ENCODE measurements at places on chromosomes 1 and 21.

- DNase-seq, result no peak
- no peaks in the 10 kb centered on the region for H3K4me1 ChIP-seq
- no peaks in the 10 kb centered on the region for H3K27me3 ChIP-seq
- H3K27ac ChIP-seq, result no peak overlapping the region
- H3K4me3 ChIP-seq, result no peak overlapping the region
These were observed 100.6 kb upstream of the RUNX1 start for GRCh38 chr21:35149698-35150097.

DNA sequence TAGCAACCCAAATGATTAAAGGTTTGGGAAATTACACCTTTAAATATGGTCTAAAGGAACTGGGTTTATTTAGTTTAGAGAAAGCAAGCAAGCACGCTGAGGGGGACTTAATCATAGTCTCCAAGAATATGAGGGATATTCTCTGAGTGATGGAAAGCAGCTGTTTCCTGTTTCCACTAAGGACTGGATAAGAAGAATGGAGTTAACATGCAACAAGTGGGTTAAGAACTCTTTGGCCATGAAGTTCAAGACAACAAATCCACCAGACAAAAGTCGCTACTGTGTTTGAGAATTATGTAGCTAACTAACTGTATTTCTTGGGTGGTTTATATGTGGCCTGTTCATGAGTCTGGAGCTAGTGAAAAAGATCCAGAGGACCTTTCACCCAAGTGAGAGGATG, 85.7 kb downstream of the TGFB2 start:
- no peak for DNase-seq
- no peak overlapping the region for H3K4me3 ChIP-seq
- no peak overlapping the region for H3K27ac ChIP-seq

GRCh38 chr1:76677416-76678405, 189.6 kb upstream of the ST6GALNAC5 start:
- no peak for DNase-seq
- H3K36me3 ChIP-seq, result no peaks in the 10 kb centered on the region
- no peak overlapping the region for H3K27ac ChIP-seq
- no peaks in the 10 kb centered on the region for H3K4me1 ChIP-seq

GRCh38 chr1:12177999-12178441, 11.2 kb downstream of the TNFRSF1B start:
- no peak for DNase-seq
- H3K4me3 ChIP-seq, result no peak overlapping the region
- no peaks in the 10 kb centered on the region for H3K36me3 ChIP-seq

DNA sequence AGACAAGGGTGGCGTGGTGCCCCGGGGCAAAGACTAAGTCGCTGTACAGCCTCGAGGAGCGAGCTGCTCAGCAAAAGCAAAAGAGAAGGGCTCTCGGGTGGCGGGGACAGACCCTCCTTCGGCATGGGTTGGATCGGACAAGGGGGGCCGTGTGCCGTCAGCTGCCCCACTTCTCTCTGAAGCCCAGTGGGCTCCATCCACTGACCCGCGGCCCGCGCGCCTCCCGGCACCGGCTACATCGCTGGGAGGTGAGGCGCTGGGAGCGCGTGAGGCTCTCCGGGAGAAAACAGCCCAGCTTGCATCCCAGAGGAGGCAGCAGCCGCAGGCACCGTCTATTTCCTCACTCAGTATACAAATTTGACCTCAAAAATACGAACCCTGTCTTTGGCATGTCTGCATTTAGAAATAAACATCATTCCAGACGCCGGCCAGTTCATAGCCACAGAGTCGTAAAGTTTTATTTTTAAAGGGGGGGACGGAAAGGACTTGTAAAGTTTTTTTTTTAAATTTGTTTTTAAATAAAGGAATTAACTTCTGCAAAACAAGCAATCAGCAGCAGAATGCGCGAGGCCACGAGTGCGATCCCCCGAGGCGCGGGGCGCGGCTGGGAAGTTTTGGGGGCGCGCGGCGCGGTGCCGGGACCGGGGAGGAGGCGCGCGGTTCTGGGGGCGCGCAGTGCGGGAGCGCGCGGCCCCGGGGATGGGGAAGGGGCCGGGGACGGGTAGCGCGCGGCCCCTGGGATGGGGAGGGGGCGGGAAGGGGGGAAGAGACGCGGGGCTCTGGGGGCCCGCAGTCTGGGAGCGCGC, 689 bp upstream of the GPR137B start:
- no peaks in the 10 kb centered on the region for H3K27me3 ChIP-seq
- DNase-seq, result peak; percentile 22
- H3K27ac ChIP-seq, result no peak overlapping the region

- no peak overlapping the region for H3K4me3 ChIP-seq
- no peak for DNase-seq
- H3K27me3 ChIP-seq, result no peaks in the 10 kb centered on the region
- H3K36me3 ChIP-seq, result no peaks in the 10 kb centered on the region
- H3K27ac ChIP-seq, result no peak overlapping the region
- no peaks in the 10 kb centered on the region for H3K4me1 ChIP-seq
These were observed 394.8 kb downstream of the PRDM2 start for GRCh38 chr1:14094611-14095400.

GRCh38 chr1:212471891-212472675, 39.4 kb downstream of the NENF start:
- no peak for DNase-seq
- H3K36me3 ChIP-seq, result no peaks in the 10 kb centered on the region
- no peak overlapping the region for H3K27ac ChIP-seq
- no peak overlapping the region for H3K4me3 ChIP-seq
- peaks cover 4% of the 10 kb centered on the region for H3K4me1 ChIP-seq

DNA sequence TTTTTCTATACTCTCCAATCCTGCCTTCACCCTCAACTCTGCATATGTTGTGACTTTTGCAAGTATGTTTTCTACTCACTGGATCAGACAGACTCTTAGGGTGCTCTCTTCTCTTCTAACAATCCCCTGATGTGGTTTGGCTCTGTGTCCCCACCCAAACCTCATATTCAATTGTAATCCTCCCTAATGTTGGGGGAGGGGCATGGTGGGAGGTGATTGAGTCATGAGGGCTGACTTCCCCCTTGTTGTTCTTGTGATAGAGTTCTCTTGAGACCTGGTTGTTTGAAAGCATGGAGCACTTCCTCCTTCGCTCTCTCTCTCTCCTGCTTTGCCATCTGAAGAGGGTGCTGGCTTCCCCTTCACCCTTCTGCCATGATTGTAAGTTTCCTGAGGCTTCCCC, 148.9 kb upstream of the IGSF21 start:
- no peak overlapping the region for H3K27ac ChIP-seq
- H3K27me3 ChIP-seq, result no peaks in the 10 kb centered on the region
- no peak overlapping the region for H3K4me3 ChIP-seq
- DNase-seq, result no peak
- no peaks in the 10 kb centered on the region for H3K36me3 ChIP-seq
- no peaks in the 10 kb centered on the region for H3K4me1 ChIP-seq

GRCh38 chr21:45592208-45592619, 50.0 kb upstream of the SLC19A1 start:
- DNase-seq, result no peak
- no peak overlapping the region for H3K4me3 ChIP-seq
- H3K27ac ChIP-seq, result no peak overlapping the region
- no peaks in the 10 kb centered on the region for H3K36me3 ChIP-seq
- H3K27me3 ChIP-seq, result no peaks in the 10 kb centered on the region

DNA sequence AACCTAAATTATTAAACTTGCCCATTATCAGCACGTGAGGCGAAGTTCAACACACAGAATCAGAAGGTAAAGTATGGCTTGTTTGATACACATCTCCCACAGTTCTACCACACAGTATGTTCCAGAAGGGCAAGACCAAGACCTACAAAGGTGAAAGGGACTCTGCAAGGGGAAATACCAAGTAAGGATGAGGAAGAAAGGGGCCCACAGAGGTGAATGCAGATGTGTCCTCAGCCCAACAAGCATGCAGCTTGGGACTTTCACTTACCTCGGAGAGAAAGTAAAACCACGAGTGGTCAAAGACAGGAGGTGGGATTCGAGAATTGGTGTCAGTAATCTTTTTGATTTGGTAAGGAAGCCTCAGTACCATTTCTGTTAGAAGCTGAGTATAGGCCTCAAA, 85.8 kb downstream of the UBR4 start:
- no peaks in the 10 kb centered on the region for H3K4me1 ChIP-seq
- DNase-seq, result no peak
- H3K36me3 ChIP-seq, result no peaks in the 10 kb centered on the region
- no peak overlapping the region for H3K4me3 ChIP-seq
- no peaks in the 10 kb centered on the region for H3K27me3 ChIP-seq
- no peak overlapping the region for H3K27ac ChIP-seq

- H3K4me1 ChIP-seq, result no peaks in the 10 kb centered on the region
- DNase-seq, result no peak
- no peaks in the 10 kb centered on the region for H3K36me3 ChIP-seq
- H3K27ac ChIP-seq, result no peak overlapping the region
These were observed 544 bp downstream of the ILDR2 start for GRCh38 chr1:166974647-166975345.

GRCh38 chr1:159339536-159339935, 37.4 kb downstream of the FCER1A start:
- H3K4me1 ChIP-seq, result no peaks in the 10 kb centered on the region
- H3K27ac ChIP-seq, result no peak overlapping the region
- no peak for DNase-seq
- H3K4me3 ChIP-seq, result no peak overlapping the region
- H3K27me3 ChIP-seq, result no peaks in the 10 kb centered on the region

- peaks cover 3% of the 10 kb centered on the region for H3K4me1 ChIP-seq
- DNase-seq, result no peak
- peaks cover 5% of the 10 kb centered on the region for H3K27me3 ChIP-seq
- no peaks in the 10 kb centered on the region for H3K36me3 ChIP-seq
These were observed 1.3 kb upstream of the BLACAT1 start for GRCh38 chr1:205456868-205457745.

- H3K4me3 ChIP-seq, result no peak overlapping the region
- H3K4me1 ChIP-seq, result no peaks in the 10 kb centered on the region
- H3K27me3 ChIP-seq, result no peaks in the 10 kb centered on the region
- H3K27ac ChIP-seq, result no peak overlapping the region
- no peak for DNase-seq
These were observed 119.3 kb upstream of the ATP1A1 start for GRCh38 chr1:116253566-116254382.

DNA sequence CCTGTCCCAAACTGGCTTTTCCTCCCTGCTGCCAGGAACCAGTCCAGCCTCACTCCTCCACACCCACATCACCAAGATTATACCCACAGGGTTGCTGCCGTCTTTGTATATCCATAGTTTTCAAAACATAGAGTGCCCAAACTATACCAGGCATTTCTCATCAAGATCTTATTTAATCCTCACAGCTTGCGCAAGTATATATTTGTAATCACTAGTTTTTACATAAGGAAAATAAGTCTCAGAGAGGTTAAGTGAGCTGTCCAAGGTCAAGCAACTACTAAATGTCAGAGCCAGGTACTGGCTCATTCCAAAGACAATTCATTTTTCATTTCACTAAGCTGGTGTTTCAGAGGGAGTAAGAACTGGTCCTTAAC, 34.9 kb upstream of the ZNF362 start:
- no peaks in the 10 kb centered on the region for H3K27me3 ChIP-seq
- peaks cover 3% of the 10 kb centered on the region for H3K4me1 ChIP-seq
- no peaks in the 10 kb centered on the region for H3K36me3 ChIP-seq
- no peak overlapping the region for H3K27ac ChIP-seq
- H3K4me3 ChIP-seq, result no peak overlapping the region
- DNase-seq, result no peak

GRCh38 chr21:29462479-29462878, 163.8 kb downstream of the BACH1 start:
- no peak overlapping the region for H3K4me3 ChIP-seq
- H3K4me1 ChIP-seq, result no peaks in the 10 kb centered on the region
- no peaks in the 10 kb centered on the region for H3K27me3 ChIP-seq
- DNase-seq, result no peak
- no peak overlapping the region for H3K27ac ChIP-seq
- H3K36me3 ChIP-seq, result no peaks in the 10 kb centered on the region

DNA sequence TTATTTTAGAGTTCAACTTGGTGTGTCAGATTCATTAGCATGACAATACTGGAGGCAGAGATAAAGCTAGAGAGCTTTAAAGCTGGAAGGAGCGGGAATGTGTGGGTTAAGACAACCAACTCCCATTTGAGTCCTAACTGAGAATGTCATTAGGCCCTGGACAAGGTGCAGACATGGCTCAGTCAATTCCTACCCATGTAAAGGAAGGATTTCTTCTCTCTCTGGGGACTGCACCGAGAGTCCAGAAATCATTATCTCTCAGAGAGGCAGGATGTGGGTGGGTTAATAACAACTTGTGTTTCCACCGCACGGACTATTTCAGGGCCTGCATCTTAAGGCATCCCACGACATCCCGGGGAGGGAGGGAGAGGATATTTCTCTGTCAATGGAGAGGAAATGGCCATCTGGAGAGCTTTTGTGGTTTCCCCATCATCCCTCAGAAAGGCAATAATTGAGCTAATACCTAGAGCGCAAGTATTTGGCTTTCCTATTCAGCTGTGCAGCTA, 46.7 kb upstream of the SARS1 start:
- no peaks in the 10 kb centered on the region for H3K4me1 ChIP-seq
- no peak for DNase-seq
- H3K36me3 ChIP-seq, result no peaks in the 10 kb centered on the region
- no peak overlapping the region for H3K27ac ChIP-seq
- no peaks in the 10 kb centered on the region for H3K27me3 ChIP-seq
- H3K4me3 ChIP-seq, result no peak overlapping the region

DNA sequence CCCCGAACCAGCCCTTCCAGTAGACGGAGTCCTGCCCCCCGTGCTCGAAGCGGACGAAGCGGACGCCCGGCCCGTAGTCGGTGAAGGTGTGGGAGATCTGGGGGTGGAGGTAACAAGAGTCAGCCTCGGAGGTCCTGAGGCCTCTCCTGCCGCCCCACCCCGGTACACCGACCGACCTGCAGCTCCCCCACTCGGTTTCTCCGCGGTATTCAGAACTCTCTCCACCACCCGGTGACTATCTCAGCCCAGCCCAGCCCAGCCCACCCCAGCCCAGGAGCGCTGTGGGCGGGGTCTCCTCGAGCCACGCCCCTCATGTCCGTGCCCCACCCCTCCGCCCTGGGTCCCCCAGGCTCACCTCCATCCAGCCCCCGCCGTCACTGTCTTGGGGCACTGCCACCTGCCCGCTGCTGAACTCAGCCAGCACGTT, 5.5 kb downstream of the FBXO2 start:
- H3K27ac ChIP-seq, result no peak overlapping the region
- H3K36me3 ChIP-seq, result no peaks in the 10 kb centered on the region
- no peak for DNase-seq

DNA sequence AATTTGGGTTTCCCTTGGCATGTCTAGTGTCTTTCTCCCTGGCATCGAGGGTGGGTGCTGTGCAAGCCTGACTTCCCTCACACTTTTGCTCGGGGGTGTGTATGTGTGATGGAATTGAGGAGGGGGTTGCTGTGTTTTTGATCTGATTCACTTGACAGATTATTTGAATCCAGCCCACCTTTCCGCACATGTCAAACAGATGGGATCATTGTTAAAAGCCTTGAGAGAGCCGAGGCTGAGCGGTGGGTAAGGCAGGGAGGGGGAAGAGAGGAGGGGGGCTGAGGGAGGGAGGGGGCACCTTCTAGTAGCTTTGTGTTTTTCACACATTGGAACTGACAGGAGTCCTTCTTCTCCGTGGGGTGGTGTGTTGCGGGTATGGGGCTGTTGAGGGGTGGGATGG, 90.0 kb downstream of the PAPPA2 start:
- H3K27me3 ChIP-seq, result no peaks in the 10 kb centered on the region
- no peak overlapping the region for H3K27ac ChIP-seq
- no peak for DNase-seq
- no peaks in the 10 kb centered on the region for H3K4me1 ChIP-seq
- H3K4me3 ChIP-seq, result no peak overlapping the region
